Stimulated activated CD4-positive, alpha-beta T cell treated with anti-CD3 and anti-CD28 coated beads, Interleukin-15, amount 100 ng/mL, for 48 hours (primary cell): ENCODE measurements at places on chromosomes 6 and 20.

DNA sequence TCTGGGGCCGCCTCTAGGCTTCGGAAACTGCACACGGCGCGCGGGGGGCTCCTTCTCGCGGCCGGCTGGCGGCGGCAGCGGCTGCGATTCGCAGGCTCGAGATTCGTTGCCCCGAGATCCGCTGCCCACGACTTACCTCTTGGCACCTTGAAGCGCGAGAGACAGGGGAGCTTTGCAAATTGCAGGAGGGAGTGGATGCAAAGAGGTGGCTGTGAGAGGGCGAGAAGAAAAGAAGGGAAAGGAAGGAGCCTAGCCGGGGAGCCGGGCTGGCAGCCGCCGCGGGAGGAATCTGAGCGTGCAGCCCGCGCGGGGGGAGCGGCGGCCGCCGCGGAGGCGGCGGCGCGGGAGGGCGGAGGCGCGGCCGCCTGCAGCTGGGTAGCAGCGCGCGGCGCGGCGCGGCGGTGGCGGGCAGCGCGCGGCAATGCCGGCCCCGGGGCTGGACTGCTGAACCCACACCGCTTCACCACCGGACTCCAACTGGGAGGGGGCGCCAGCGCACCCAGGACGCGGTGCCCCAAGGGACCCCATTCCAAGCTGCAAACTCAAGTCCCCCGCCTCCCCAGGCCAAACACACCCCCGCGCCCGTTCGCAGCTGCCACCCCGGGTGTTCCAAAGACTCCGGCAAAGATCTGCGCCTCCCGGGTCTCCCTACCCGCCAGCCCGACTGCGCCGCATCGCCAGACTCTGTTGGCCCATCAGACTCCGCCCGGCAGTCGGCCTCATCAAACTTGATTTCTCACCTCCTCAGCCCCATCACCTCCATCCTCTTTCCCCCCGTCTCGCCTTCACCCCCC lies 44.2 kb upstream of the SUPT3H start:
- peak; percentile 41 for DNase-seq

- DNase-seq = no peak
Measured at GRCh38 chr6:35544769-35545361, 32.2 kb upstream of the TULP1 start.

DNA sequence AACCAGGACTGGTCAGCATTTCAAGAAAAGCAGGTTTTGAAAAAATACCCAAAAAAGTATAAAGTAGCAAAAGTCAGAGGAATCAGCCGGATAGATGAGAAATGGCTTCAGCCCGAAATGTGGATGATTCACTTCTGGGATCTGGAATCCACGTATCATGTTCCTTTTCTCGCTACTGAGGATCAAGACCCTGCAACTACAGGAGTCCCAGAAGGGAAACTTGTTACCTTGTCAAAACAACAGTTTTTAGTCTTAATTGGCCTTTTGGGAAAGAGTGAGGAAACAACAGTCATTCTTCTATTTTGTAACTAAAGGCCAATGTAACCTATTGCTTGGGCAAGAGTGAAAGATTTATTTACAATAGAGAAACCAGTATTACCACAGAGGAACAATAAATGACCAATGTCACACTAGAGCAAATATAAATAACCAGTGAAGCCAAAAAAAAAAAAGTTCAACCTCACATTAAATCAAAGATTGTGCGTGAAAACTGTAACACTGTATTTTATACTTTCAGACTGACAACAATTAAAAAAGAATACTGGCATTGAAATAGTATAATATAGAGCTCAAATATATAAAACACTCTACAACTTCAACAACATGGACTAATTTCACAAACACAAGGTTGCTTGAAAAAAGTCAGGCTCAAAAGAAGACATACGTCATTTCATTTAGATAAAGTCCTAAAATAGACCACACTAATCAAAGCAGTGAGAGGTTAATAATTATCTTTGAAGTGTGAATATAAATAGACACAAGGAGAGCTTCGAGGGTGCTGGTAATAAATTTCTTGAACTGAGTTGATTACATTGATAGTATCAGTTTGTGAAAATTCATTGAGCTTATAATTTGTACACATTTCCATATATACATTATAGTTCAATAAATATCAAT lies 116.2 kb downstream of the GFRAL start:
- DNase-seq = no peak

- DNase-seq = no peak
Measured at GRCh38 chr6:143078468-143079324, 18.0 kb downstream of the AIG1 start.

DNA sequence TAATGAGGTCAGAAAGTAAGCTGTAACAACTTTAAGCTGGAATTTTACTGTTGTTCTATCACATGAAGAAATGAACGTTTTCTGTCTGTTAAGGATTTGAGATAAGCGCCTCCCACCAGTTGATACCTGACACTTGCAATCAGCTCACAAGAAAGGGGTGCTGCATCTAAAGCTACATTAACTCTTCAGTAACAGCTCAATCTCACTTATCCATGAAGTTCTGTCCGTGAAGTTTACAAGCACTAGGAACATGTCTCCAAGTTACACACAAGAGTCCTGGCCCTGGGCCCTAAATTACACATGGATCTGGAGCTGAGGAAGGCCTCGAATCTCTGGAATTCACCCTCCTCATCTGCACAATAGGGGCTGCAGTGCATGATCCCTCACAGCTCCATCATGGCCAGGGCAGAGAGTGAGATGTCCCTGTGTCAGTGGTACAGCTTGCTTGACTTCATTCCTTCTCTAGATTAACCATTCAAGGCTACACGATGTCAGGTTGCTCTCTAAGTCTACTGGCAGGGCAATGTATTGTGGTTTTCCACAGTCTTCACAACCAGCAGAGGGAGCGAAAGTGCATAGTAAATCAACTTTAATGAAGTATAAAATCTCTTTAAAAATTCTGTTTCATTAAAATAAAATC lies 182.4 kb upstream of the MCHR2 start:
- no peak for DNase-seq

DNA sequence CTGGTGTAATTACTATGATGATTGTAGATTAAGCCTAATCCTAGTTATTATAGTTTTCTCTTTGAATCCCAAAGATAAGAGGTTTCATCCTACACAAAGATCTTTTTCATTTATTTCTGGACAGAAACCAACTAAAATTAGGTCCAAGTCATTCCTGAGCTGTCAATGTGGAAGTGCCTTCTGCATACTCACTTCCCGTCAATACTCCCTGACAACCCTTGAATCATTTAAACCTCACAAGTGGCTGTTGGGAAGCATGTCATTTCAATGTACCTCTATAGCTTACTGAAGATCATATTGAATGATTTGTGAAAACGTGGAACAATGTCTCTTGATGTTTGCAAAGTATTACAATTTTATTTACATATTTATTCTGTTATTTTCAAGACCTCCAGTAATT lies 274.1 kb downstream of the HACE1 start:
- no peak for DNase-seq

DNA sequence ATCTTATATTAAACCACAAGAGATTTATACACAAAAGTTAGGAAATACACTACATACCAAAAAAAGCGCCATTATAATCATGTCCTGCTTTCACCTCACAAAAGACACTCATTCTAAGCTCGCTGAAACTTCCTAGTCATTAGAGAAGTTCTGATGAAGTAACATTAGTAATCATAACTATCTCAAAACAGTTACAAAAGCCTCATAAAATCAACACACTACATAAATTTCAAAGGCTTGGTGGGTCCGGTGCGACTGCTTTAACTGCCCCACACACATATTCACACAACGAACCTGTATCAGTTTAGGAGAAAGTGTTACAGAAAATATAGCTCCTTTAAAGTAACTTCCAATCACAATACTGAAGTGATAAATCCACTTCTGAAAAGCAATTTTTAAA lies 1.9 kb downstream of the PHIP start:
- DNase-seq = no peak

GRCh38 chr6:105838171-105838570 lies 248.0 kb upstream of the PRDM1 start:
- no peak for DNase-seq

- no peak for DNase-seq
Measured at GRCh38 chr6:151285122-151285521, 45.4 kb downstream of the AKAP12 start.

DNA sequence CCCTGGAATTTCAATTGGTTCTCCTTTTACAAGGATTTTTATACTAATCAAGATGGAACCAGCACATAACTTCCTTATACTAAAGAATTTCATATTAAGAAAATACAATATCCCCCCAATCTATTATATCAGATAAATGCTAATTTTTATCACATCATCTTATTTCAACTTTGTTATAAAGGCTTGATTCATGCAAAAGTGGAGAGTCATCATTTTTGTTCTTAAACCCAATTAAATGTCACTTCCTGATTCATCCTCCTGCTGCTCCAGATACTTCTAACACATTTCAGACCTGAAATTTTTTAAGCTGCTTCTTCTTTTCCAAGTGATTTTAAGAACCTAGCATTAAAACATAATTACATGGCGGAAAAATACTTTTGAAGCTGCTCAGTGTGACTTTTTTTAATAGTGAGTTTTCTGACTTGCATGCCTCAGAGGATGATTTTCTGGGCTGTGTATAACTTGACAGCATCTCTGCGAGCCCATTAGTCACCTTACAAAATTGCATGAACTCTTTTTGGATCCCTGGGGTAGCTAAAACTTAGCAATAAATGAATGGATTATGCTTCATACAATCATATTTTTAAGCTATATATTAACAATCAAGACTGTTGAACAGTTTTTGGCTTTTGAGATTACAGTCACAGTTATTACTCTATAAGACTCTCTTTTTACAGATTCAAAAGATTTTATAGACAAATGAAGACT lies 134.1 kb downstream of the ELOVL4 start:
- no peak for DNase-seq

- DNase-seq = no peak
Measured at GRCh38 chr6:167164261-167164660, 6.5 kb upstream of the GPR31 start.

GRCh38 chr6:96537726-96538125 lies 16.1 kb downstream of the UFL1 start:
- DNase-seq = no peak

DNA sequence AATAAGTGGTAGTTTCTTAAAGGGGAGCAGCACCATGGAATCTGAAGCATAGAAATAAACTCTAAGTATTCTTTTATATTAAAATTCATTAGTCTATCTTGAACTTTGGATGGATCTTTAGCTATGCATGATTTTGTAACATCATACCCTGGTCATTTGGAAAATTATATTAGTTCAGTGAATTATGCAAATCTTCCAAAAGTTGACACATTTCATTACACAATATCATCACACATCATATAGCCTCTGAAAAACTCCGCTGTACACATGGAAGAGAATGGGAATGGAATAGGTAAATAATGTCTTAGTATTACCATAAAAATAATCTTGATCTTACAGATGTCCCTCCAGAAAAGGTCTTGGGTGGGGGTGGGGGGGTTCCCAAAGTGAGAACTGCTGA lies 96.1 kb downstream of the ATXN1 start:
- DNase-seq = no peak

GRCh38 chr20:62149532-62150309 lies 6.2 kb downstream of the SS18L1 start:
- no peak for DNase-seq

DNA sequence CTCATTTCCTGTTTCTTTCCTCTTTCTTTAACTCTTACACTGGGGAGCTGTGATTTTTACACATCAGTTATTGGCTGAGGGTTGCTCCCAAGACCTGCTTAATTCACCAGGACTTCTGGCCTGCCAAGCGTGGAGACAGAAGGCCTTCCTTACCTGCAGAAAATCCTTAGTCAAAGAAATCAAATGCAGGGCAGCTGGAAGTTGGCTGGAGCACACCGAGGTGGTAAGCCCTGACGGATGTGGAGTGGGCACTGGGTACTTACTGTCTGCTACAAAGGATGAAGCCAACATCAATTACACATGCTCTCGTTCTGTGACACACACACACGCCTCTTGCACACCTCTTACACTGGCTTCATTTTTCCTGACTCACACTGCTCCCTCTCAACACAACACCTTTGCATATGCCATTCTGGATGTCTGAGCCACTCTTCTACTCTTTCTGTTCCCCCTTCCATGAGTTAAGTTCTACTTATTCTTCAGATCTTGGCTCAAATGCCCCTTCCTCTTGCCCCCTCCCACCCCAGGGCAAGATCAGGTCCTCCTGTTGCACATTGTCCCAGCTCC lies 61.6 kb downstream of the TTI1 start:
- DNase-seq = no peak

DNA sequence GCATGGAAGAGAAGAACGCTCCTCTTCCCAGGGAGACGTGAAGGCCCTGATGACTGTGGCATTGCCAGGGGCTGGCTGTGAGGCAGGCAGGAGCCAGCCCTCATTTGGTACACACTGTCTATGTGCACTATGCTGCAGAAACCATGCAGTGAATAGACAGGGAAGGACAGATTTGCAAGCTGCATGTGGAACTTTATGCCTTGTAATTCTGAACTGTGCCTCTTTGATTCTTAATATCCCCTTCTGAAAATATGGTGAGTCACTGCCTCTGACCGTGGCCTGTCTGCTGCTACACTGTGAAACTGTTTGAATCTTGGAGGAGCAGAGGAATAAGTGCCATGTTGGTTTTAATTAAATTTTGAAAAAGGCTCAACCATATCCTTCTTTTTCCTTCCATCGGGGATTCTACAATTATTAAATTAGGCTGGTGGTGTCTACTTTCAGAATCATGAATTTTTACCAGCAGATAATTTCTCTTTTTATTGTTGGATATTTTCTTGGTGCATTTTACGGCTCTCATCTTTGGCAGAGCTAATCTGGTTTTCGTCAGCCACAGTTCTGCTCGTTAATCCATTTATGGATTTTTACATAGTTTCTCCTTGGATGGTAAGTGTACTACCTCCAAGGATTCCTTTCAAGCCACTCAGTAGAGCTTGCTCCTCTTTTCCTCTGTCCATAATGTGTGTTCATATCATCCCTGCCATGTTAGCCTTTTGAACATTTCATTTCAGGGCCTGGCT lies 301.0 kb upstream of the SLC35B3 start:
- DNase-seq = no peak

DNA sequence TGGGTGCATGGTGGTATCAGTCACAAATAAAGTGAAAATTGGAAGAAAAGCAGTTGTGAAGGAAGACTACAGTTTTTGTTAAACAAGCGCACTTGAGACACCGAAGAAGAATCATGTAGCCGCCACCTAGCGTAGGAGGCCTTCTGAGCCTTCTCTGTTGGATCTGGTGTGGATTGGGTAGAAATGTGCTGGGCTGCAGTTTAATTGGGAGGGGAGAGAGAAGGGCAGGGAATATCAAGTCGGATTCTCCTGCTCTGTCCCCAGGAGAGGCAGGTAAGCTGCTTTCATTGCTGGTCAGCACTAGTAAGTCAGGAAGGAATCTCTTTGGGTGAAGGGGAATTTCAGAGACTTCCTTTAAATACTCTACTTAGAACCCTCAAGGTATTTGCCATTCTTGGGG lies 1.2 kb upstream of the FABP7 start:
- DNase-seq = no peak

DNA sequence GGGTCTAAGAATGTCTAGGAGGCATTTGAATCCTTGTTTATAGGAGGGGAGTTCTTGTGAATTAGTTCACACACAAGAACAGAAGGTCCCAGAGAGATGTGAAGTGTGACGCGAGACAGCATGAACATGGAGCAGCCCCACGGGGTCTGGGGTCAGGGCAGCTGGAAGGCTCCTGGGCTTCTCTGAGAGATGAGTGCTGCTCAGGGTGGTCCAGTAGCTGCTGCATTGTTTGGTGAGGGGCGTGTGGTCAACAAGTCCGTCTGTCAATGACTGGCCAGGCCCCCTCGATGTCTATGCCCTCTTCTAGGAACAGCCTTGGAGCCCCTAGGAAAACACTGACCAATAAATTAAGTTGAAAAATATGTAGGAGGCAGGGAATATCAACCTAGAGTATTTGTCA lies 40.2 kb upstream of the GABRR1 start:
- no peak for DNase-seq
